Activated naive CD8-positive, alpha-beta T cell treated with anti-CD3 and anti-CD28 coated beads for 36 hours (primary cell): ENCODE measurements at places on chromosomes 3 and 15.

DNA sequence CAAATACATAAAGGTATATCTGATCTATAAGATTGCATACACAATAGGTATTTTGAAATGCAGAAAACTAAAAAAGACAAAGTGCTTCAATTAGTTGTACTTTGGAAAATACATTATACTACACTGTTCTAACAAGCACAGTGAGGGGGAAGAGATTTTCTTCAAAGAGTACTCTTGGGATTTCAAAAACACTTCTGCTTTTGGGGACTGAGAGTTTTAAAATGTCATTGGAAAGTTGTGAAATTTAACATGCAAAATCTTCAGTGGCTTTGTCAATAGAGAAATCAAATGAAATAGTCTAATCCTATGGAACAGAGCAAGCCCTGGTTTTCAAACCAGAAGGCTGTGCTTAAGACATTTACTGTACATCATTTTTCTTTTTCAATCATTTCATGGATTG lies 322.2 kb upstream of the SEMA6D start:
- DNase-seq: no peak

DNA sequence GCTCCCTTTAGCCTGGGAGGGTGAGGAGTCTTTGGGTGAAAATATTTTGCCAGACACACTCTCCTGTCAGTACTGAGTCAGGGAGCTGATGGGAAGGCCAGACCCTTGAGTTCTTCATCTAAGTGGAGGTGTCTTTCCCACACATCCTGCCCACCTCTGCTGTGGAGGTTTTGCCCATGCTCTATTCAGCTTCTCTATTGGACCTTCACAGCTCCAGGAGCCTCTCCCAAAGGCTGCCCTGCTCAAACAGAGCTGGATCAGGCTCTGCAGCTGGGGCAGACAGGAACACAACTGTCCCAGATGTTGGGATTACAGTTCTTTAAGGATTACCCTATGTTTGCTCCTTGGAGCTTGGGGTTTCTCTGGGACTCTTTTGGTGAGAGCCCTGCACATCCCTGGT lies 77.9 kb downstream of the SPSB4 start:
- DNase-seq: no peak

DNA sequence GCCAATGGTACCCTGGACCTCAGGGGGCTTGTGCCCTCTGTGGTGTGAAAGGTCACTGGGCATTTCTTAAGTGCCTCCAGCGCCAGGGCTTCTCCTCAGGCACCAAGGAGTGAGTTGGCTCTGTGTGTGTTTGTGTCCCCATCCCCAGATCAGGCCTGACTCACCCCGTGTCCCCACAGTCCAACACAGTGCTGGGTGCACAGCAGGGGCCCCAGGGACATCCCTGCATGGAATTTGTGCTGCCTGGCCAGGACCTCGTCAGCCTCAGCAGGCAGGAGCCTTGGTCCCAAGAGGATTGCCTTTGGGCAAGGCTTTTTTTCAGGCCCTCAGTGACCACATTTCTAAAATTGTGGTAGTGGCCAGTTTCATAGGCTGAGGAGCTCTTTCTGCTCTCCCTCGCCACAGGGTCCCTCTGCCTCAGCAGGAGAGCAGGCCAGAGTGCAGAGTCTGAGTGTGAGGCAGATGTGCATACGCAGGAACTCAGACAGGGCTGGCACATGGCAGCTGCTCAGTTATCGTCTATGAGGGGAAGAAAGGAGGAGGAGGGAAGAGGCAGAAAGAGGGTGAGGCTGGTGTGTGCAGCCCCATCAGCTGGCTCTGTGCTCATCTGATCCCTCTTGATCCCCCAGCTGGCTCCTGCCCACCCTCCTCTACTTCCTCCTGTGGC lies 215.6 kb downstream of the RPLP1 start:
- DNase-seq: no peak

DNA sequence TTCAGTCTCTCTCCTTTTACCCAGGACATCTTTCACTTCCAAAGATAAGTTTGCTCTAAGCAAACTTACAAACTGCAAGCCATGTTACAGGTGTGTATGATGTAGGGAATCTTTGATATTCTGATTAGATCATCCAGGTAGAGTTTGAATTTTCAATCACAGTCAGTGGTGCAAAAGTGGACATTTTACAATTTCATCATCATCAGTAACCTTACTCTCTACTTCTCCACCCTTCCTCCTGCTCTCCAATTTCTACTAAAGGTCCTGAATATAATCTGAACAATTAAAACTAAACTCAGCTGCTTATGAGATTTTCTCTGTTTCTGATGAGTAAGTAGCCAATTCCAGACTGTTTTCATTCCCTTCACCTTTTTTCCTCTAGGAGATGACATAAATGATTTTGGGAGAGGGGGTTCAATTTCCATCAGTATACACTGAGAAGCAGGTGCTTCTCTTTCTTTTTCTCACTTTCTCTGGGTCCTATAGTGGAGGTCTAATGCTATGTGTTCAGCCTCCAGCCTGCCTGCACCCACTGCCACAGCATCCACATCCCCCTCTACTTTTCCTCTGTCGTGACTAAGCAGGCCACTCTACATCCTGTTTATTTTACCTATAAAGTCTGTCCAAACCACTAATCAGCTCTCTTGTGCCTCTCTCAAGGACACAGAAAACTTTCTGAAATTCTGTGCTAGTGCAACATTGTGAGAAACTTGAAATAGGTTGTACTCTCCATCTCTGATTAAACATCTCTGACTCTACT lies 27.6 kb downstream of the SUCNR1 start:
- DNase-seq: no peak

DNA sequence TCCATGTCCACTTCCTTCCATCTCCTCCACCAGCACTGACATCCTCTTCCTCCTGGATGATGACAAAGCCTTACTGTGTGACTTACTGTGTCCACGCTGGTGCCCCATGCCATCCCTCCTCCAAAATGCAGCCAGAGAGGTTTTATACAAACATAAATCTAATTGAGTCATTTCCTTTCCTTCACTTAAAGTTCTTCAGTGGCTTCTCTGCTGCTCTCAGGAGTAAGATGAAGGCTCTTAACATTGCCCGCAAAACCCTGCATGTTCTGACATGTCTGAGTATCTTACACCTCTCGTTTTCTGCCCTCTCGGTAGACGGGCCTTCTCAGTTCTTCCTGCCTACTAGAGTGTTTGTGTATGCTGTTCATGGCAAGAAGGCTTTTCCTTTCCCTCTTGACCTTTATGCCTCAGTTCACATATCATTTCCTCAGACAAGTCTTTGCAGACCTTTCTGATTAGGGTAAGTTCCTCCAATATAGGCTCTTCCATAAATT lies 175.5 kb downstream of the CFAP20DC start:
- DNase-seq: peak; percentile 3

DNA sequence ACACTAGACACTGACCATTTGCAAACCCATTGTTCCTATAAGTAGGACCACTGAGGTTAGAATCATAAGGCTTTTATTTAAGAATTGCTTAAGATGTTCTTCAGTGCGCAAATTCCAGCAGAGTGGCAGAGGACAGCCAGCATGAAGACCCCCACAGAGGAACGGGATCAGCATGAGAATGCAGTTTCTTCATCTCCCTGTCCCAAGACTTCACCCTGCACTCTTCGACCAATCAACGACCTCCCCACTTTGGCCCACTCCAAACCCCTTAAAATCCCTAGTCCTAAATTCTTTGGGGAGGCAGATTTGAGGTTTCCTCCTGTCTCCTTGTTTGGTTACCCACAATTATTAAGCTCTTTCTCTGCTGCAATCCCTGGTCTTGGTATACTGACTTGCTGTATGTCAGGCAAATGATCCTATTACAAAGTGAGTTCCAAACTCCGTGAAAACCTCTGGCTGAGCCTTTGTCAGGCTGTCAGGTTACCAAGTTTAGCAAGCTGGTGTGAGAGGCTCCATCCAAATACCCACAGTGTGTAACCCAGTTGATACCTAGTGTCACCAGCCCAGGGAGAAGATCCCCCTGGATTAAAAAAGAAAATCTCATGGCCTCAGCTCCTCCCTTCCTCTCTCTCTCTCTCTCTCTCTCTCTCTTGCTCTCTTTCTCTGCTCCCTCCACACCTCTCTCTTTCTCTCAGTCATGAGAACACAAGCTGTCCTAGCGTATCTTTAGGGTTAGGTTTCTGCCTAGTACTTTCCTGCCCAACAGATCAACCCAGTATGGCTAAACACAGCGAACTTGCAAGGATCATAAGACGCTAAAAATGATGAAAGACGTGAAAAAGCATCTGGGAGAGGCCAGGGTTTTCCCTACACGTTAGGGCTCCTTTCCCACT lies 15.8 kb upstream of the RBSN start:
- DNase-seq: no peak

- DNase-seq: peak; percentile 10
These were observed 29.8 kb downstream of the PLA1A start for GRCh38 chr3:119627461-119627860.

DNA sequence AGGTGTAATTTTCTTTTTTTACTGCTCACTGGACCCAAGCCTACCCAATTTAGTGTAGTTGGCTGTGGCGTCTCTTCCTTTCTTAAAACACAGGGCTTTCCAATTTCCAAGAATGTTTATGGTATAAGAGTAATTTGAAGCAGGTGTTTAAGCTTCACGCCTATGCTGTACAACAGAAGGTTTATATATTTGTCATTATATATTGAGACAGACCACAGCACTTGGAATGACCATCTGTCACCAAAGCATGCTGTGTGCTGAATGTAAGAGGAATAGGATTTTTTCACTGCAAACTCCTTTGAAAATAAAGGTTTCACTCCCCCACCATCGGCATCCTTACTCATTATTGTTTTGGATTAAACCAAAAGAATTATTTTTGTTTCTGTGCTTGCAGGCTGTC lies 325.7 kb downstream of the OTOL1 start:
- DNase-seq: no peak

DNA sequence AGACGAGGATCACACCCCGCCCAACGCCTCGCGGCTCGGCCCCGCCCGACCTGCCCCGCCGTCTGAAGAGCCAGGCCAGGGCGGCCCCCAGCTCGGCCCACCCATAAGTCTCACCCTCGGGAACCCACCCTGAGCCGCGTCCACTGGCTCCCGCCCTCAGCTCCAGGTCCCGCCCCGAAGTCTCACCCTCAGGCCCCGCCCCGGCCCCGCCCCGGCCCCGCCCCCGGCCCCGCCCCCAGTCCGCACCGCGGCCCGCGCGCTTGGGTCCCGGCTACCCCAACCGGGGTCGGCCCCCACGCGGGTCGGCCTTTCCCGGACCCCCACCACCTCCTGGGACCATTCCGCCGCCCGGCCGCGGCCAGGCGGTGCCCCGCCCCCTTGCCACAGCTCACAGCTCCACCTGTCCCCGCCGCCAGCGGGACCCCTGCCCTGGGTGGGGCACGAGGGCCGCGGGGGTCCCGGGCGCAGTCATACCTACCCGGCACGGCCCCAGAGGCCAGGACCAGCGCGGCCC lies 489 bp downstream of the CSPG5 start:
- peak; percentile 46 for DNase-seq

DNA sequence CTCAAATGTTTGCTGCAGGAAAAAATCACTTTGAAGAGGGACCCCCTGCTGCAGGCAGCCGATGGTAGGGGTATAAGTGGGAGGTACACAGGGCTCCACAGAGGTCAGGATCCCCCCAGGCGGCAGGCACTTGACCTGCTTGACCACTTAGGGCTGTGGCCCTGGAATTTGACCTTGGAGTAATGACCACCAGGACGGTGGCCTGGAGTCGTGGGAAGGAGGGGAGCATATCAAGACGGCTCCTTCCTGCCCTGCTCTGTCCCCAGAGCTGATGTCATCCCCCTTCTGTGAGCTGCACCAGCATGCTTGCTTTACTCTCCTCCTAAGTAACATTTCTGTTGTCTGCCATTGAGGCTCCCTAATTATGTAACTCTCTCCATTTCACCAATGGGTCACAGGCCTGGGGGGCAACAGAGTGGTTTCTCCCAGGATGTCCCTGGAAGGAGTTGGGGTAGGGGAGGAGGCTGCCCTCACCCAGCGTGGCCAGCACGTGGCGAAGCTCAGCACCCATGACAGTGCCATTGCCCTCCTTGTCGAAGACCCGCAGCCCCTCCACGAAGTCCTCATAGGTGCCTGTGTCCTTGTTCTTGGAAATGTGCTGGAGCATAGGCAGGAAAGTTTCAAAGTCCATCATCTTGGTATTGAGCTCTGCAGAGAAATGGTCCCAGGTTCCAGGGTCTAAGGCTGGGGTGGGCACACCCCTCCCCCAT lies 4.1 kb downstream of the MYL3 start:
- no peak for DNase-seq

GRCh38 chr15:51484781-51485180 lies 137.8 kb downstream of the DMXL2 start:
- DNase-seq: no peak

DNA sequence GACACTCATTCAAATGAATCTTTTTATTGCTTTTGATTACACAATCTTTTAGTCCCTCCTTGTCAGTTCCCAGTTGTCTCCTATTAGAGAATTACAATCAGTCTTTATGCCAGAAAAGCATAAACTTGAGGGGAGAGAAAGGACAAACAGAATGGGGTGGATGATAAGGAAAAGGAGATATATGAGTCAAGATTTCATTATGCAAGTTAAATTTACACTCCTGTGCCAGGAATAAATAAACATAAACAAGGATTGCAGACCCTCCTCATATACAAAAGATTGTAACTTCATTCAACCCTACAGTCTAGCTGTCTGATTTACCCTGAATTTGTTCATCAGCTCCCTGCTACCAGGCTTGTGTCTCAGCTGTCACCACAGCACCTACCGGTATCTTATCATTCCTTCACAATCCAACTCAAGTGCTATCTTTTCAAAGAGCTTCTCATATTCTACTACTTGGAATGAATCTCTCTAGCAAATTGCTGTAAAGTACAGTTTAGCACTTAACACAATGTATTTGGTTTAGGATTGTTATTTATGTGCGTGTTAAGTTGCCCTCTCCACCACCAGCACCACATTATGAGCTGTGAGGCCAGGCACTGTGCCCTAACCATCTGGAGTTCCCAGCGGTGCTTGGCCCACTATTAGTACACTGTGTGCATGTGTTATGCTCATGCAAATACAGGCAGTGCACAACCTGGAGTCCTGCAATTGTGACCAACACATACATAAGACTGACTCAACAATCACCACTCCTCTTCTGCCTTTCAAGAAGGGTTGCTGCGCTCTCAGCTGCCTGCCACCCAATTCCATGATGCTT lies 504.1 kb downstream of the TBL1XR1 start:
- no peak for DNase-seq

GRCh38 chr3:180457225-180457624 lies 144.7 kb upstream of the TTC14 start:
- no peak for DNase-seq

DNA sequence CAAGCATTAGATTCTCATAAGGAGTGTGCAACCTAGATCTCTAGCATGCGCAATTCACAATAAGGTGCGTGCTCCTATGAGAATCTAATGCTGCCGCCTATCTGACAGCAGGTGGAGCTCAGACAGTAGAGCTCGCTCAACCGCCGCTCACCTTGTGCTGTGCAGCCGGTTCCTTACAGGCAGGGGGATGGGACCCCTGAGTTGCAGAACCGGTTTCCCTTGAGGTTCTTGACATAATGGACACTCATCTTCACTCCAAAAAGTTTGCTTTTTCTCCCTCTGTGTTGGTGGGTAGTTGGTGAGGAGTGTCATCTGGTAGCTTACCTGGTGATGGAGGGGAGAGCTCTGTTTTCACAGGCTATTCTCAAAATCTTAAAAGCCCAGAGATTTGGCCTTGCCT lies 324.0 kb upstream of the TBL1XR1 start:
- DNase-seq: no peak
